CD4-positive, alpha-beta T cell treated with Interleukin-2 at 100 ng/mL for 4 hours (primary cell): ENCODE measurements at places on chromosomes 7 and 10.
A peak's percentile ranks its signal among the peaks of the same experiment; 100 is the strongest.

DNA sequence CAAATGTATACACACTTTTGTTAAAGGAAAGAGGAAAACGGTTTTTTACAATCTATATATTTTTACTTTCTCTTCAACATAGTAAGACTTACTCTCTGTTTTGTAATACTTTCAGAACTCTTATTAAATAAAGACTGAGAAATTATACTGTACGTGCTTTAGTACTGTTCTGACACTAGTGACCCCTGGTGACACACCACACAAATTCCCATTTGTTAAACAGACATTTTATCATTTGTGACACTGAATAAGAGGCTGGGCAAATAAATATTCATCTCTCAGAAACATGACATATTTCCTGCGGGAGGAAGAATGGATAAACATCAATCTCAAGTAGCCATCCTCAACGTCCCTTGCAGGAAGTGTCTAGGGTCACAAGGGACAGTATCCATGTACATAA is 68.9 kb upstream of the ZNF33B start:
- DNase-seq, result no peak

- DNase-seq, result no peak
Measured at GRCh38 chr10:43681220-43681619, 32.5 kb upstream of the ZNF32 start.

GRCh38 chr10:85067955-85068354 is 739.6 kb downstream of the CCSER2 start:
- no peak for DNase-seq

GRCh38 chr10:122331615-122332446 is 42.7 kb upstream of the PLEKHA1 start:
- DNase-seq, result no peak

DNA sequence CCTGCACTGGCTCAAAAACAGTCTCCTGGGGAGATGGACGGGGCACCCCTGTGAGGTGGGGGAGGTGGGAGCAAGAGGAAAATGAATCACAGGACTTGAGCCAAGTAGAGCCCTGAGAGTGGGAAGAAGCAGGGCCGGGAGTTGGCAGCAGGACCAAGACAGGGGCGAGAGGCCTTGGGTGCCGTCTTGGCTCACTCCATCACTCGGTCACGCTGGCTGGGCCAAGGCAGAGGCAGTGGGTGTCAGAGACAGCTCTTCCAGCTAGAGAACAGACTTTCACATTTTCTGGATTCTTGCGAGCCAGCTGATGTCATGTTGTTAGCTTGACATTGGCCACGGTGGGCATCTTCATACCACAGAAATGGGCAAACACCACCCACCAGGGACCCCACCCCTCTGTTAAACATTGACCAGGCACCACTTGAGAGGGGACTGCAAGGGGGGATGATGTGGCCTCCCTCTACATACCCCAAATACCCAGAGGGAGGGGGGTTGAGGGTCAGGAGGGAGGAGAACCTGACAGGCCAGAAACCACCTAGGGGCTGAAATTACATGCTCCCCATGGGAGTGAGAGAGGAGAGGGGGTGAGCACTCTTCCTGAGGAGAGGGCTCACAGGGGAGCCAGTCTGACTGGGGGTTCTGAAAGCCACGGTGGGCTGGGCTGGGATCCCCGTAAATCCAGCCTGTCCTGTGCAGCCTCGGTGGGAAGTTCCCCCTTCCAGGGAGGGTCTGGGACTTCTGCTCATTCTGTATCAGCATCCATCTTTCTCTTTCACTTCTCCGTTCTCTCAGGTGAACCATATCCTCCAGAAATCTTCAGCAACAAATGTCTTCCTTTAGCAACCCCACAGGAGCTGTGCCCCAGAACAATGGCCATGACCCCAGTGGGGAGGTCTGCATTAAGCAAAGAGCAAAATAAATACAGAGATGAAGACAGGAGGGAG is 19.6 kb downstream of the CAMK2B start:
- no peak for DNase-seq

GRCh38 chr7:98935811-98936210 is 57.5 kb downstream of the TRRAP start:
- DNase-seq, result no peak

- no peak for DNase-seq
Measured at GRCh38 chr7:53350241-53350640, 314.8 kb downstream of the POM121L12 start.

DNA sequence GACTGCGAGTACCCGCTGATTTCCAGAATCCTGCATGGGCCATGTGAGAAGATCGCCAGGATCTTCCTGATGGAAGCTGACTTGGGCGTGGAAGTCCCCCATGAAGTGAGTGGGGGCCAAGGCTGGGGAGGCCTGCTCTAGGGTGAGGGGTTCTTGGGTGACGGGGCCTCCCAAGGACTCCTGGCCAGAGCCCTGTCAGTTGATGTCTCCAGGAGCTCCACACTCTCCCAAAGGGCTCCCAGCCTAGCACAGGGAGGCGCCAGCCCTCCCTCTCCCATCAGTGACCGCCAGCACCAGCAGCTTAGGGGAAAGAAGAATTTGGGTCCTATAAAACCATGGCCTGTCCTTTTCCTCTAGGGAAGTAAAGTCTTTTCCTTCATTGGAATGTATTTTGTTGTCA is 9.8 kb upstream of the ZNF22 start:
- no peak for DNase-seq

- DNase-seq, result no peak
Measured at GRCh38 chr7:2379821-2380450, 23.5 kb upstream of the CHST12 start.

GRCh38 chr10:28619455-28619854 is 57.9 kb upstream of the BAMBI start:
- no peak for DNase-seq

GRCh38 chr7:3589752-3590151 is 288.7 kb downstream of the SDK1 start:
- DNase-seq, result no peak

- peak; percentile 61 for DNase-seq
Measured at GRCh38 chr7:156640949-156641485, 443 bp downstream of the RNF32 start.

- no peak for DNase-seq
Measured at GRCh38 chr10:68096913-68097516, 12.3 kb upstream of the MYPN start.

DNA sequence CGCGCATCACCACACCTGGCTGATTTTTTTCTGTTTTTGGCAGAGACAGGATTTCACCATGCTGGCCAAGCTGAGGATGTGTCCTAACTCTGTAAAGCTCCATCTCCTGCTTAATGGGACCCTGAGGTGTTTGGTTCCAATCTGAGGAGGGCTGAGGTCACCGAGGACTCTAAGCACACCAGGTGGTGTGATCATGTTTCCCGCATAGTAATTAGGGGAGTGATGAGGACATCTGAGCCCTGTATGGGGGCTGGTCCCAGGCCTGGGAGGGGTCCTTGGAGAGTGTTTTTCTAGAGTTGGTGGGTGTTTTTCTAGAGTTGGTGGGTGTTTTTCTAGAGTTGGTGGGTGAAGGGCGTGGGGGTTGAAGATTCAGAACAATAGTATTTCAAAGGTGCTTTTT is 3.0 kb upstream of the ABHD11 start:
- DNase-seq, result no peak

- no peak for DNase-seq
Measured at GRCh38 chr7:18684916-18685315, 189.4 kb downstream of the HDAC9 start.

DNA sequence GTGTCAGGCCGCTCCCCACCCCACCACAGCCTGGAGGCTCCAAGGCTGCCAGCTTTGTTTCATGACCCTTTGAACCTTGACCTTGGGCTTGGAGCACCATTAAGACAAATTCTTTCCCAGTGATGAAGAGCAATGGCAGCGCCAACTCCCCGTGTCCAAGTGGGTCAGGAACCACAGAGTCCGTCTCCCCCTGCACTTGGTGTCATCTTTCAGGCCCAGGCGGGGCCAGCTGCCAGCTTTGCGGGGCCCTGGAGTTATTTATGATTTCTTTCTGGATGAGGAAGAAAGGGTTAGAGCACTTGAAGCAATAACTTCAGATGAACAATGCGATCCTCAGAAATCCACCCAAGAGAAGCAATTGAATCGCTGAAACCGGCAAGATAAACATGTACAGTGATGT is 110.8 kb downstream of the MYL10 start:
- DNase-seq, result no peak

DNA sequence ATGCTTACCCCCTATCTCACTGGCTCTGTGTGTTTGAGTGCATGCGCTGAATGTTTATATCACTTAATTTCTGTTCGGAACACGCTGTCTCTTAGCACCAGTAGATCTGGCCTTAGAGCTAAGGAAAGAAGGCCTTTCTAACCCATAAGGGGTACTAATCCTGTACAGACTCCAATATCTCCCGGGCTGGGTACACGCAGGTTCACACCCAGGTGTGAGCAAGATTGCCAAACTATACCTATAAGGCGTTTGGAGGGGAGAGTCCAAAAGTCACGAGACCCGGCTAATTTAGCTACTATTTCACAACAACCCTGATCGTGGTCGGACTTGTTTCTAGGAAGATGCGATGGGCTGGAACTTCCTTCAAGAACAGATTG is 727 bp upstream of the PDSS1 start:
- DNase-seq, result no peak

GRCh38 chr7:23335621-23336020 is 36.5 kb downstream of the MALSU1 start:
- DNase-seq, result no peak

DNA sequence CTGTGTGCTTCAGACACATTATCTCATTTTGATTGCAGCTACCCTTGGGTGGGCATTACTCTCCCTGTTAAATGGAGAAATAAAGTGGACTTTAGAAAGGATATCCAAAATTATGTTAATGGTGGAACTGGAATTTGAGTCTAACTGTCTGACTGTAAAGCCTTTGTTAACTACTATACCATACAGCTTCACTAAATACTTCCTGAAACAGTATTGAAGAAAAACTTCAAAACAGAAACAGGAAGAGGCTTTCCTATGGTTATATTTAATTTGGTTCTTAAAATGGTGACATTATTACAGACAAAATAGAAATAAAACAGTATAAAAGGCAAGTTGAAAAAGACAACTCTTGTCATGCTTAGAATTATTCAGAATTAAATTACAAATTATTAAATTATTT is 25.0 kb downstream of the SPAG6 start:
- no peak for DNase-seq

GRCh38 chr10:28890121-28890950 is 213.0 kb downstream of the BAMBI start:
- DNase-seq, result no peak

- no peak for DNase-seq
Measured at GRCh38 chr10:30170146-30170545, 110.8 kb upstream of the JCAD start.

GRCh38 chr7:162632-163297 is 29.6 kb upstream of the FAM20C start:
- no peak for DNase-seq

DNA sequence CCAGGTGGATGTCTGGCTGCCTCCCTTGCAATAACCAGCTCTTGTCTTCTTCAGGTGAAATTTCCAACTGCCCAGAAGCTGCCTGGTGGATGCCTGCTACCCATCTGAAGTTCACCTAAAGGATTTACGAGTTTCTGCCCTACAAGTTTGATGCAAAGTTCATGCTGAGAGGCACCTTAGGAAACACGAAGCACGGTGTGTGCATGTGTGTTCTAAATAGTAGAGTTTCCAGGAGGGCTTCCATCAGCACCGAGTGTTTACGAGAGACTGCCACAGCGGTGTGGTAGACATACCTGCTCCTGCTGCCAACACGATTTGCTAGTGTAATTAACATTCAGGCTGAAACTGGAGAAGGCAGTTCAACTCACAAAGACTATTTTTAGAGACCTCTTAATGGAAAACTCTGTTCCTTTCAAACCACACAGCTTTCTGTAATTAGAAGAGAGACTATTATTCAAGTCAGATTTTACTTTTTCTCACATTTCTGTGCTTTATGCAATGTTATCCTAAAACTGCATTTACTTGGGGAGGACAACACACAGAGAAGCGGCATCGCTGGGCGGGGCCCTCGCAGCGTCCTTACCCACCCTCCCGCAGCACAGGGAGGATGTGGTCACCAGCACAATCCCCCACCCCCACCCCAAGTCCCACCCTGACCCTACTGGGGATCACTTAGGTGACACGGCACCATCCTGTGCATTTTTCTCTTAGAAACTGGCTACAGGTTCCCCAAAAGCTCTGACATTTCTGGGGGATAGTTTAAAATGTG is 15.5 kb upstream of the CPXM2 start:
- DNase-seq, result no peak

DNA sequence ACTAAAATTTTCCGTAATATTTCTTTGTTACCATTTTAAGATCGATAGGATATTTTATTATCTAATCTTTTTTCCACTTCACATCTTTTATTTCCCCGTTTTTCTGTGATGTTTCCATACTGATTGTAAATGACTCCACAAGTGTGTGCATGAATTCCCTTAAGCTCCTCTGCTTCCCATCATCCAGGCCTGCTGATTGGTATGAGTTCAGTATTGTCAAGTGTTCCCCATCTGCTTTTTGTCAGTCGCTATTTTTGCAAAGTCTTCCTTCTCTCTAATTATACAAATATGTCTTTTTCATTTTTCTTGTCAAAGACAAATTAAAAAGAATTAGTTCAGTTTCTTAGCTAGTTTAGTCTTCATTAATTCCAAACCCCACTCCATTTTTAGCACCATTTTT is 184.7 kb downstream of the EXOC4 start:
- no peak for DNase-seq

DNA sequence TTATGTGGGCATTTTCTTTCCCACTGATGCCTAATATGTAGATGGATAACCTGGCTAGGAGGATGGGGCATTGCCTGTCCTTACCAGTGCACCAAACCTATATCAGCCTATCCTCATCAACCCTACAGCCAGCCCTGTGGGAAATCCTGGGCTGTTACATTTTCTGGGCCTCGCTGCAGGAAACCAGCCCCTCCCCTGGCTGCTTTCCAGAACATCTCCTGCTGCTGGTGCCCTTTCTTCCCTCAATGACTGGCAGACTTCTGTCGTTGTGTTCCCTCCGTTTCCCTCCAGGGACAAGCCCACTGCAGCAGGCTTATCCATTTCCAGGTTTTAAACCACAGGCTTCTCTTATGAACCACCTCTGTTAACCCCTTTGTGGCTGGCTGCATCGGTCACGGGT is 486.1 kb upstream of the COBL start:
- no peak for DNase-seq

- DNase-seq, result no peak
Measured at GRCh38 chr7:36658335-36659171, 65.7 kb downstream of the AOAH start.

GRCh38 chr10:1050145-1050544 is 1.2 kb upstream of the IDI1 start:
- no peak for DNase-seq

- no peak for DNase-seq
Measured at GRCh38 chr7:69076566-69076965, 521.7 kb upstream of the AUTS2 start.

DNA sequence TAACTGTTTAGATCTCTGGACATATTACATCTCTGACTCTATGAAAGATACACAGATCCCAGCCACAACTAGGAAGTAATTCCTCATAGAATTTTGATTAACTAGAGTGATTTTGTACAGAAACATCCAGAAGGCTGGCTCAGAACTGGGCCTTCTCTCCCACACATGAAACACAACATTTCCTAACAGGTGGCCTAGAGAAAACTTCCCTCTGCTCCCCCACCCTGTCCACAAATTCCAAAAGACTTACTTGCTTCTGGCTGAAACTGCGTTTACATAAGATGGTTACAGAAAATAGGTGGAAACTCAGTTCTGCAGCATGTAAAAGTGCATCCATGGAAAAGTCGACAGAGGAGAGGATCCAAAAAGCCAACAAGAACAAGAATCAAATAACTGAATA is 132.9 kb downstream of the FZD1 start:
- no peak for DNase-seq
